ENCODE measurements at places on chromosomes 3 and 15.

DNA sequence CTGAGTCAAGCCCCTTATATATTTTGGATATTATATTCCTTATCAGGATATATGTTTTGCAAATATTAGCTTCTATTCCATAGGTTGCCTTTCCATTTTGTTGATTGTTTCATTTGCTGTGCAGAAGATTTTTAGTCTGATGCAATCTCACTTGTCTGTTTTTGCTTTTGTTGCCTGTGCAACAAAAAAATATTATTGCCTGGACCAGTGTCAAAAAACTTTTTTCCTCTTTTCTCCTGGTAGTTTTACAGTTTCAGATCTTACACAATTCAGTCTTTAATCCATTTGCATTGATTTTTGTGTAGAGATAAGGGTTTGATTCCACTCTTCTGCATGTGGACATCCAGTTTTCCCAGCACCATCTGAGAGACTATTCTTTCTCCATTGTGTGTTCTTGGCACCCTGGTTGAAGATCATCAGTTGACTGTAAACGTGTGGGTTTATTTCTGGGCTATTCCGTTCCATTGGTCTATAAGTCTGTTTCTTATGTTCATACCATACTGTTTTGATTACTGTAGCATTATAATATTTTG, 228.9 kb upstream of the NR2E3 start:
- DNase-seq, result no peak

GRCh38 chr15:63969652-63970421, 76.4 kb downstream of the DAPK2 start:
- DNase-seq, result no peak

DNA sequence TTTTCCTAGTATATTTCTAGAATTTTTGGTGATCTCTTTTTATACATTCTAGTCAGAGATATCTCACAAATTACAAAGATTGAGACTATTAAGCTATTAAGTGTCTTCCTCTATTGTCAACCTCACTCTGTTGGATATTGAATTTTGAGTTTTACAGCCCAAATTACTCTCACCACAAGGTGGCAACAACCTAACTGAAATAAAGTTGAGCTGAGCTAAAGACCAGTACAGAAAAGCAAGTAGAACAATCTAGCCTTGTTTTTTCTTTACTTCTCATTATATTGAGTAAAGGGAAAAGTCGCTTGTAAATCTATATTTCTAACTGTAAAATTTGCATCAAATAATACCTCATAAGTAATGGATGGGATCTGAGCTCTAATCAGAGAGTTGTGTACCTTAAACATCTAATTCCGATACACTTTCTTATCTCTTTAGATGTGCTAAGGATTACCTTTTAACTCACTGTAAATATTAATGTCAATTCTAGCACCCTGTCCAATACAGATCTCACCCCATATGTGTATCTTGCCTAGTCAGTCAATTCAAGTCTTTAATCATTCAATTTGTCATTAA, 13.6 kb upstream of the COMMD2 start:
- peak; percentile 15 for DNase-seq

GRCh38 chr3:7520059-7520458, 659.1 kb downstream of the GRM7 start:
- DNase-seq, result no peak

- DNase-seq, result peak; percentile 36
These were observed 24.3 kb upstream of the IL12A start for GRCh38 chr3:159964166-159964973.

- peak; percentile 91 for DNase-seq
These were observed 154.4 kb downstream of the RPLP1 start for GRCh38 chr15:69606921-69607500.

DNA sequence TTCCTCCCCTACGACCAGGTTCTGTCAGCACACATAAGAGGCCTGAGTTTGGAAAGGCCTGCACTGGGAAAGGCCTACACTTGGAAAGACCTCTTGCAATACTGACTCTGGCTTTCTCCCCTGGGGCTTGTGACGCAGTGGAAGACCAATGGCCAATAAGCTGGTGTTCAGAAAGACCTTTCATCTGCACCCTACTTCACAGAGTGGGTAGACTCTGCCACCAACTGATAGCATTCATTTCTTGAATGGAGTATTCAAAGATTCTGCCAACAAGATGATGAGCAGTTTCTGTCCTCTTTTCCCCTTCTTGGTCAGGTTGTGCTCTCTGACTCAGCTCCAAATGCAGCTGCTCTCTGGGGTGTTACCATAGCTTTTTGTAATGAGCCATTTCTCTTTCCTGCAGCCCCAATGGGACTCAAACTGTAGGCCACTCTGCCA, 48.8 kb downstream of the TIPARP start:
- DNase-seq, result no peak

GRCh38 chr15:67010898-67011616, 54.3 kb upstream of the SMAD3 start:
- no peak for DNase-seq

DNA sequence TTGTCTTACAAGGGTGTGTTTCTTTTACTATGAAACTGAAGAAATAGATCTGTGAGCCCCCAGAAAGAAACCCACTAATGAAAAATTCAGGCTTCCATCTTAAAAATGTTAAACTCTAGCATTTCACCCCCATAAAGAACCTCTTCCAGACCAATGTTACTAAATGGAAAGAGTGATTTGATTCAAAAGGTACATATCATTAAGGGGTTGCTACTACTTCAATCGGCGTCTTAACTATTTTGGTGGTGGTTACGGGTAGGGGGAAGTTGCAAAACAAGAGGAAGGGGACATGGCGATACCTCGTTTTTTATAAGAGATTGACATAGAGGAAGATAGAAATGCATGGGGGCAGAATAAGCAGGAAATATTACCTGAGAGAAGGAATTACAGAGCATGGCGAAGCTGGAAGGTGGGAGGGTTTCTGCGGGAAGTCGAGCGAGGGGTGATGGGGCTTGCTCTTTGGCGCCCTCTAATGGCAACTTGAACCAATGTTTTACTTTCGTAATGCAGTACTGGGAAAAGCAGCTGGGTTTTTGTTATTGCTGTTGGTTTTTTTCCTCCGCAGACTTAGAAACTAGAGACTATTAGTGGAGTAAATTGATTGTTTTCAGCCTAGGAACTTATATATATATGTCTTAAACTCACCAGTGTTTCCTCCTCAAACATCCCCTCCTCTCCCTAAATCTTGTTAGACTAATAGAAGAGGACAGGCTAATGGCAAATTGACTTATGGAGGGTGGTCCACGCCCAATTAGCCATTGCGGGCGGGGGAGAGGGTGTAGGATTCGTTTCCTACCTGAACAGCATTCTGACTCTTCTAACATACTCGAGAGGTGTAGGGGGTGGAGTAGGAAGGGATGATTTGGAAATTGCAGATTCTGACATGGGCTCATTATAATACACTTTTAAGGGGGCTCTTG, 11.3 kb upstream of the SOX2 start:
- peak; percentile 59 for DNase-seq

DNA sequence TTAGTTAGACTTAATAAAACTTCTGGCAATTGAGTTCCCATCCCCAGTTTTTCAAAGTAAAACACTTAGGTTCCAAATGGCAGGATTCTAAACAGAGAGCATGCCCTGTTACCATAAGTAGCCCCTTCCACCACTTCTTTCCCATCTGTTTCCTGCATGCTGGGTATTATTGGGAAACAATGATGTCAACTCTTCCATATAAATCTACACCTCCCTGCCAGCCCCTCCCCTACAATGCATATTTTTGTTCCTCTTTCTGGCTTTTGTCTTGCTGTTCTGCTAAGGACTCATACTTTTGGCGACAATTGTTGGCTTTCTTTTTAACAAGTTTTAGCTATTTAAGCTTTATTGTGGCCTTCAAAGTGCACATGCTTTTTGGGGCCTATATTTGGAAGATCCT, 11.1 kb downstream of the ARHGAP31 start:
- DNase-seq, result no peak

DNA sequence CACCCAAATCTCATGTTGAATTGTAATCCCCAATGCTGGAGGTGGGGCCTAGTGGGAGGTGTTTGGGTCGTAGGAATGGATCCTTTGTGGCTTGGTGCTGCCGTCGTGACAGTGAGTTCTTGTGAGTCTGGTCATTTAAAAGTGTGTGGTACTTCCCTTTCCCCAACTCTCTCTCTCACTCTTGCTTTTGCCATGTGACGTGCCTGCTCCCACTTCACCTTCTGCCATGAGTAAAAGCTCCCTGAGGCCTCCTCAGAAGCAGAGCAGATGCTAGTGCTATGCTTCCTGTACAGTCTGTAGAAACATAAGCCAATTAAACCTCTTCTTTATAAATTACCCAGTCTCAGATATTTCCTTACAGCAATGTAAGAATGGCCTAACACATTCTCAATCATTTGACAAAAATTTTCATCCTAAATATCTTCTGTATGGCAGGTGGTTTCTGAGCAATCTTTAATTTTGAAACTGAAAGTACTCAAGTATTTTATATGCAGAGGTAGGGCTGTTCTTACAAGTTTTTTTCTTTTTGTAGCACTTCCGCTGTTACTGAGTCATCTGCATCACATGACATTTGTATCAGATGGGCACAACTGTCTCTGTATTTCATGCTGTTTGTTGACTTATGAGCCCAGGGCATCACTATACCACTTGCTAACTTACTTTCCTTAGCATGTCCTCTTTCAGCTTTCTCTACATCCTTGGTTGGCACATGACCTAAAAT, 8.8 kb downstream of the RPL39L start:
- peak; percentile 9 for DNase-seq

DNA sequence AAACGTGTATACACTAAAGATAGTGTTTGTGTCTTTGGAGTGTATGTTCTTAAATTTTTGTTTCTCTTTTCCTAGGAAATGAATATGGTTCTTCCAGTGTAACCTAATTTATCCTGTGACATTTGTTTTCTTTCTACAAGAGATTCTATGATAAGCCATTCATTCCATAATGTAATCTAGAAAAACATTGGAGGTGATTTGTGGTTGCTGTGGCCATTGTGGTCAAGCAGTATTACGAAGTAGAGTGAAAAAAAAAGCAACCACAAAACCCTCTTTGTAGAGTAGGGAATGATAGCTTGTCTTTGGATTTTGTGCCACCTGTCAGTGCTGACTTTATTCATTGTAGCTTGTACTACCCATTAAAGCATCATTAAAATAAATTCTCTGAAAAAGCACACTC, 1209.6 kb downstream of the ZPLD1 start:
- DNase-seq, result no peak

GRCh38 chr15:61115241-61115640, 113.9 kb downstream of the RORA start:
- no peak for DNase-seq

- peak; percentile 49 for DNase-seq
These were observed 59.7 kb downstream of the SEMA3G start for GRCh38 chr3:52385157-52385556.

GRCh38 chr3:46953234-46954010, 23.1 kb downstream of the CCDC12 start:
- DNase-seq, result peak; percentile 95

- DNase-seq, result no peak
These were observed 15.9 kb downstream of the BSN start for GRCh38 chr3:49570028-49570654.

DNA sequence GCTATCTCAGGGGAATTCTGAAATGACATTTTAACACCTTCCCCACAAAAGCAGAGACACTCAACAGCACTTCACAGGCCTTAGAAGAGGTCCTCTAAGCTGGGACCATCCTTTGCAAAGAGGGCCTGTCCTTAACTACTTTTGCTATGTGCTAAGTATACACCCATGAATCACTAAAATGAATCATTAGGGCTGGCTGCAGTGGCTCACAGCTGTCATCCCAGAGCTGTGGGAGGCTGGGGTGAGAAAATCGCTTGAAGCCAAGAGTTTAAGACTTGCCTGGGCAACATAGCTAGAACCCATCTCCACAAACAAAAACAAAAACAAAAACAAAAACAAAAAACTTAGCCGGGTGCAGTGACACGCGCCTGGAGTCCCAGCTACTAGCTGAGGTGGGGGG, 53.9 kb upstream of the MELTF start:
- DNase-seq, result peak; percentile 71

GRCh38 chr3:37198547-37198946, 24.2 kb upstream of the LRRFIP2 start:
- no peak for DNase-seq

DNA sequence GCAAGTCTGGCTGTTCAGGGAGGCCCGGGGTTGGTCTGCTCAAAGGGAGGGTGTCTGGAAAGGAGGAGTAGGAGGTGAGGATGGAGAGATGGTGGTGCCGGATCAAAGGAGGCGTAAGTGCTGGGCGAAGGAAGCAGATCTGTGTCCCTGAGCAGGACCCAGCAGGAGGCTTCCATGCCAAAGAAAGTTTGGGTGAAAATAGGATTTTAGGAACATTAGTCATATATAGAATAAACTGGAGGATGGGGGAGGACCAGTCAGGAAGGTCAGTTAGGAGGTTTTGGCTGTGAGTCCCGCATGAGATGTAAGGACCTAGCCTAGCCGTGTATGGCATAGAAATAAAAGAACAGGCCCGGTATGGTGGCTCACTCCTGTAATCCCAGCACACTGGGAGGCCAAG, 28.6 kb upstream of the VPS8 start:
- DNase-seq, result no peak

- DNase-seq, result no peak
These were observed 483.5 kb downstream of the GABRG3 start for GRCh38 chr15:27454281-27455075.

Data from MV-4-11 (cell line).